ENCODE measurements at places on chromosomes 16 and 17.

DNA sequence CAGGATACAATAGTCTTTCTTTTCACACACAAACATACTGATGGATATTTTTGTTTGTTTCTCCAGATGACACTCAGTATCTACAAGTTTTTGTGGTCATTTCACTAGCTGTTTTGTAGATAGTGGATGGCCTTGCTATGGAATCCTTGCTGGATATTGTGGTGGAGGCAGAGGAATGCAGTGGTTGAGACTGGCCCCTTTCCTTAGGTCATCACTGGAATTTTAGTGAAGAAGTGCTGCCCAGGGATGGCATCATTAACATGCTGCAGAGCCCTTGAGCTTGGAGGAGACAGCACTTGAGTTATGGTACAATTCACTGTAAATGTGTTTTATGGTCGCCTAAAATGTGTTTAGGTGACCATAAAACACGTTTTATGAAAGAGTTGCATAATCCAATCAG lies 455.9 kb upstream of the HSBP1 start:
- no peak for DNase-seq

- DNase-seq = no peak
Measured at GRCh38 chr17:80716986-80717719, 172.5 kb downstream of the RPTOR start.

GRCh38 chr16:27318392-27319256 lies 4.8 kb downstream of the IL4R start:
- peak; percentile 96 for DNase-seq

GRCh38 chr16:50303605-50304466 lies 37.5 kb downstream of the ADCY7 start:
- peak; percentile 49 for DNase-seq

DNA sequence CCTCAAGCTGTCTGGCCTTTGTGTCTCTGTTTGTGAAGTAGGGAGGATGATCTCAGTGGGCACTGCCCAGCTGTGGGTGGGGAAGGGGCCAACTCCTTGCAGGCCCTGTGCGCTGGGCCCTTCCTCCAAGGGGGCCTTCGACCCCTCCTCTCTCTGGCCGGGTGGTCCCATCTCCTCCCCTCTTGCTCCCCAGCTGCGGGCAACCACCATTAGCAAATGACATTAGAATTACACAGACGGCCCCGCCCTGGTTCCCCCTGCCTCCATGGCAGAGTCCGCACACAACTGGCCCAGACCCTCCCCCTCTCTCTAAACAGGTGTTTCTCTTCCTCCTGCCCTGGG lies 2.5 kb upstream of the SLC6A4 start:
- DNase-seq = no peak
